ENCODE measurements at places on chromosomes 16 and 17.

DNA sequence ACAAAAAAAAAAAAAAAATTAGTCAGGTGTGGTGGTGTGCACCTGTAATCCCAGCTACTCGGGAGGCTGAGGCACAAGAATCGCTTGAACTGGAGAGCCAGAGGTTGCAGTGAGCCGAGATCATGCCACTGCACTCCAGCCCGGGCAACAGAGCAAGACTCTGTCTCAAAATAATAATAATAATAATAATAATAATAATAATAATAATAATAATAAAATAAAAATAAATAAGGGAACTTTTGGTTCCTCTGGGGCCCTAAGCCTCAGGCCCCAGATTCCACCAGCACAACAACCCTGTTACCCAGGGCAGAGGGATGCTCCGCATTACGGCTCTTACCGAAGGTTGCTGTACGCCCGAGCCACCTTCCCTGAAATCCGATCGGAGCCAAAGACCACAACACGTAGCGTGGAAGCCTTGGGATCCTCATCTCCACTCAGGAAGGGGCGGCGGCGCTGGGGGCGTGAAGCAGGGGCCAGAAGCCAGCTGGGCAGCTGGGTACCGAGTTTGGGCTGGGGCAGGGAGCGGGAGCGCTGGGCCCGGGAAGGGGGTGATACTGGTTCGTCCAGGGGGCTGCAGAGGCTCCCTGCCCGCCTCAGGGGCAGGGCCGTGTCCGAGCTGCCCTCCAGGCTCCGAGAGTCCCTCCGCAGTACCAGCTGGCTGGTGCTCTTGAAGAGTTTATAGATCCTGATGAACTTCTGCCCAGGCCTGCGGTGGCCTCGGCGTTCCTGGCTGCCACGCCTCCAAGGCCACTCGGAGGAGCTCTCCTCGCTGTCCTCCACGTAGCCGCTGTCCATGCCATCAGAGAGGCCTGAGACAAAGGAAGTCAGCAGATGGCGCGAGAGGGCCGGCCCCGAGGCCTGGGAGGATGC lies 20.6 kb upstream of the PIK3R6 start:
- no peak for DNase-seq

- DNase-seq: no peak
Measured at GRCh38 chr16:12421688-12422087, 382.0 kb downstream of the CPPED1 start.

GRCh38 chr16:11076259-11077018 lies 132.1 kb downstream of the CLEC16A start:
- peak; percentile 36 for DNase-seq

- no peak for DNase-seq
Measured at GRCh38 chr17:59669944-59670343, 37.3 kb downstream of the PTRH2 start.

DNA sequence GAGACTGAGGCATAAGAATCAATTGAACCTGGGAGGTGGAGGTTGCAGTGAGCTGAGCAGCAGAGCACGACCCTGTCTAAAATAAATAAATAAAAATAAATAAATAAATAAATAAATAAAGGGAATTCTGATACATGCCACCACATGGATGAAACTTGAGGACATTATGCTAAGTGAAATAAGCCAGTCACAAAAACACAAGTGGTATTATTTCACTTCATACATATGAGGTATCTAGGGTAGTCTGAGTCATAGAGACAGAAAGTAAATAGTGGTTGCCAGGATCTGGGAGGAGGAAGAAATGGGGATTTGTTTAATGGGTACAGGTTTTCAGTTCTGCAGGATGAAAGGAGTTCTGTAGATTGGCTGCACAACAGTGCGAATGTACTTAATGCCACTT lies 16.3 kb downstream of the PIPOX start:
- DNase-seq: no peak

DNA sequence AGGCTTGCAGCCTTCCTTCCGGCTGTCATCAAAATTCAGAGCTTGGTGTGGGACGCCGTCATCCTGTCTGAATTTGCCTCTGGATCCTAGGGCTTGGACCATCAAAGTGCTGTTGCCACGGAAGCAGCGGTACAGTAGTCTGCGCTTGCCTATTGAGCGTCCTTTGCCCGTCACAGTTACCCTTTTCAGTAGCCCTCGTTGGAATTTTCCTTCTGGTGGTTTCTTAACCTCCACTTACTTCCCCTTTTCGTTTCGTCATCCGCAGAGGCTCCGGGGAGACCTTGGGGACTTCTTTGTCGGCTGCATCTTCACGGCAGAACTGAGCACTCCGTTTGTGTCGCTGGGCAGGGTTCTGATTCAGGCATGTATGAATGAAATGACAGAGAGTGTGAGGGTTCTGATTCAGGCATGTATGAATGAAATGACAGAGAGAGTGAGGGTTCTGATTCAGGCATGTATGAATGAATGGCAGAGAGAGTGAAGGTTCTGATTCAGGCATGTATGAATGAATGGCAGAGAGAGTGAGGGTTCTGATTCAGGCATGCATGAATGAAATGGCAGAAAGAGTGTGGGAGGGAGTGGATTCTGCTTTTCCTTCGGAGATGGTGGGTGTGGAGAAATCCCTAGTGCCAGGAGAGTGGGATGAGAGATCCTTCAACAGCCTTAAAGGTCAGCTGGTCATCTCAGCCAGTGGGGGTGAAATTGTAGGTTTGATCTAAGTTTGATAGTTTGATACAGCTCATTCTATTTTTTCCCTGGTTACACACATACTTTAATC lies 8.0 kb downstream of the TLCD3A start:
- peak; percentile 11 for DNase-seq

- no peak for DNase-seq
Measured at GRCh38 chr17:30074254-30074653, 42.4 kb upstream of the NSRP1 start.

DNA sequence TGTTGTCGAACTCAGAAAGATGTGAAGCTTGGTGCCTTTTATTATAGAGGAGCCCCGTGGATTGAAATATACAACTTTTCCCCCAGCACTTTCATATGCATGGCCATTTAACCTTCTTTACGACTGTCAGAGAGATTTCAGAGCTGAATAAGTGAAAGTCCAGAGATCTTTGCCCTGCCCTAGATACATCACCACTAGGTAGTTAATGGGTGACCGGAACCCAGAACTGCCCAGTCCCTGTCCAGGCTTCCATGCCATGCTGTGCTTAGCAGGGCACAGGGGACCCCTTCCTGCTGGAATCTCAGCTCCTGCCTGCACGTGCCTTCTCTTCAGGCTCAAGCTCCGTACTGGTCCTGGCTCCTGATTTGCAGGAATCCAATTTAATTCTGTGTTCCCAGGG lies 32.2 kb downstream of the SRL start:
- no peak for DNase-seq

DNA sequence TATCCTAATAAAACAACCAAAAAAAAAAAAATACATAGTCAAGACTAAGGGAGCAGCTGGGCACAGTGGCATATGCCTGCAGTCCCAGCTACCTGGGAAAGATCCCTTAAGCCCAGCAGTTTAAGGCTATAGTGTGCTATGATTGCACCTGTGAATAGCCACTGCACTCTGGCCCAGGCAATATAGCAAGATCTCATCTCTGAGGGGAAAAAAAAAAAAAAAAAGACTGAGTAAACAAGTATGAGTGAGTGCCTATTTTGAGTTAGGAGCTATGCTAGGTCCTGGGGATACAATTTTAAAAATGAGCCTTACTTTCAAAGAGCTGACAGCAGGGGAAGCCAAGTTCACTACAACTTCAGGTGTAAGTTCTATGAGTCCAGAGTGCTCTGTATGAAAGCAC lies 55.4 kb downstream of the GRB2 start:
- no peak for DNase-seq

DNA sequence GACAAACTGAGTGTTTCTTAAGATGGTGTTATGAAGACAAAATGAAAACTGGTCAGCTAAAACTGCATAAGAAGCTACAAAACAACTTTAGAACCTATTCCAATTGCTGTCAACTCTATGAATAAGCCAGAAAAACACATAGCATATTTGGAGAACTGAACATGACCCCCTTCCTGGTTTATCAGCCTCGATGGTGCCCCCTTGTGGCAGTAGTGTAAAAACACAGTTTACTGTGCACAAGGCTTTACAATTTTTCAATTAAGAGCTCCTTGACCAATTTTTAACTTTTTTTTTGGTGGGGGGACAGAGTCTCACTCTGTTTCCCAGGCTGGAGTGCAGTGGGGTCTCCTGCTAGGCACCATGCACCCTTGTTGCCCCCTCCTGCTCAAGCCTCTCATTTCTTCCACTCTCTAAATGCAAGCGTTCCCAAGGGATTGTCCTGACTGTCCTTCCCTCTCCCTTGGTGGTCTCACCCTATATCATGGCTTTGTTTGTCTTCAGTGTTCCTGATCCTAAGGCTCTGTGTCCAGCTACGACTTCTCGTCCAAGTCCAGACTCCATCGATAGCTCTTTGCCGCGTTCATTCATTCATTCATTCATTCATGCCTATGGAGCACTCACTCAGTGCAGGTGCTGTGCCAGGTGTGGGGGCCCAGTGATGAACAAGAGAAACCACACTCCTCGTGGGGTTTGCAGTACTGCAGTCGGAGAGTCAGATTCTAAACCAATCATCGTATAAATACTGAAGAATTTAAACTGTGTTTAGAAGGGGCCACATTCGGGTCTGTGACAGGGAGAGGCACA lies 7.5 kb downstream of the EIF1 start:
- peak; percentile 57 for DNase-seq

GRCh38 chr17:27595208-27595607 lies 35.8 kb upstream of the LGALS9 start:
- no peak for DNase-seq

DNA sequence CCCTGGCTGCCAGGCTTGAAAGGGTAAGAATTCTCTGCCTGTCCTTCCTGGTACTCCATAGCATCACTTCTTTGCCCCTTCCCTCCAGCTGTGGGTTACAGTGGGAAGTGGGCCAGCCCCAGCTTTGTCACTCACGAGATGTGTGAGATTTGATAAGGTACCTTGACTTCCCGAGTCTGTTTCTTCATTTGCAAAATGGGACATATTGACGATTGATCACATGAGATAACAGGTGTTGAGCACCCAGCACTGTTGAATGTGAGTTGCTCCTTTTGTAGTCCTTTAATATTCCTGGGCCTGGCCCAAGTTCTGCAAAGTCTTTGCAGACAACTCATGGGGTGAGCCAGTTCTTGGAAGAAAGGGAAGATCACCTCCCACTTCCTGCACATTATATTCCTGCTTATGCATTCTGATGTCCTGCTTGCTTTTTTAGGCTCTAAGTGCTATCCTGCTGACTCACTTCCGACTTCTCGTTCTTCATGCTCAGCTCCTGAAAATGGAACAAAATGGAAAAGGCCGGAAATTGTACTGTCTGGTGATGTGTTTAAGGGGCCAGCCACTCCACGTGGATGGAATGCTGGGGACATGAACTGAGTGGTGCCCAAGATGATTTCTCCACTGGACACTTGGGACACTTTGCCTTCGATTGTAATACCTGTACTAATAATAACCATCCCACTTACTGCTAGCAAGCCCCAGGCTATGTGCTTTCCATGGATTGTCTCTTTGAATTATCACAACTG lies 8.3 kb upstream of the NLK start:
- DNase-seq: no peak

- DNase-seq: no peak
Measured at GRCh38 chr17:69597898-69598692, 183.6 kb downstream of the MAP2K6 start.

GRCh38 chr17:64491994-64492393 lies 4.9 kb downstream of the POLG2 start:
- no peak for DNase-seq

GRCh38 chr17:81419319-81419885 lies 24.1 kb downstream of the BAHCC1 start:
- no peak for DNase-seq

DNA sequence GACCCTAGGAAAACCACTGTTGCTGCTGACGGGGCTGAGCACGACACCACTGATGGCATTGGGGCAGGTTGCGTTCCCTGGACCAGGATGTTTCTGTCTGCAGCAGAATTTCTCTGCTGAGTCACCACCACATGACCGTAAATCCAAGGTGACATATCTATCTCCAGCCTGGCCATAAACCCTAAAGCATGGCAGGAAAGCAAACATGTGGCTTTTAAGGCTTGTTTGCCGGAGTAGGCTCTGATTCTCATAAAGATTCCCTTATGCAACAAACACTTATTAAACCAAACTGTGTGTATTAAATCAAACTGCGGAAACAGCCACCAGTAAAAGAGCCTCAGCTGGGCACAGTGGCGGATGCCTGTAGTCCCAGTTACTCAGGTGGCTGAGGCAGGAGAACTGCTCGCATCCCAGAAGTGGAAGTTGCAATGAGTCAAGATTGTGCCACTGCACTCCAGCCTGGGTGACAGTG lies 17.3 kb downstream of the MPHOSPH6 start:
- no peak for DNase-seq

DNA sequence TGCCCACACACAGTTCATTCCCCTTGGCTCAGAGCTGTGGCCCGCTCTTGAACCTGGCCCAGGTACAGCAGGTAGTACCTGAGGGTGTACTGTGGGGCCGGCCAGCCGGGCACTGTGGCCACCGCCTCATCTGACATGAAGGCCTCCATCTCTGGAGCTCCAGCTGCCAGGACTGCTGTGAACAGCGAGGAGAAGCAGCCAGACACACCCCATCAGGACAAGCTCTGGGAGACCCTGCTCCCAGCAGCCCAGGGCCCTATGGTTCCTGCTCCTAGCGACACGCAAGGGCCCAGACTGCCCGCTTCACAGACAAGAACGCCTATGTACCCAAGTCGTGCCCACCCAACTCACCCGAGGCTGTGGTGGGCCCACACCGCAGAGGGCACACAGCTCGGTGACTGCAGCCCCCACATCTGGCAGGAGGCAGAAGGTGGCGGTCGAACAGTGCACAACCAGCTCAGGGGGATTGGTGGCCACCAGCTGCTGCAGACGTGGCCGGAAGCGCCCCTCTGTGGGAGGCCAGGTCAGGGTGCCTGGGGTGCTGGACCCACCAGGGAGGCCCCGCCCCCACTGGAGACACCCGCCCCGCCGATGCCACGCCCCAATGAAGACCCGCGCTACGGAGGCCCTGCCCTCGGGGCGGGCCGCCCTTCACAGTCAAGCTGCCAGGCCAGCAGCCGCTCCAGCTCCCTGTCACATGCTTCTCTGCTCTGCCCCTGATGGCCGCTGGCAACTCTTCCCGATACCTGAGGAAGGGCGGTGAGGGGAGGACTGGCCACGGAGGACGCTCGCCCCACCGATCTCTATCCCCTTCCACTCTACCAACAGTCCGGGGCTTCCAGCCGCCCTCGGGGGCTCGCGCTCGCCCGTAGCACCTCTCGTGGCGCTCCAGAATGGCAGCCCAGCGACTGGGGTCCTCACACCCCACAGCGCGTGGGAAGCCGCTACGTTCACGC lies 1.1 kb upstream of the STUB1 start:
- peak; percentile 40 for DNase-seq

GRCh38 chr17:74020522-74020921 lies 183.0 kb upstream of the RPL38 start:
- DNase-seq: no peak

- DNase-seq: no peak
Measured at GRCh38 chr17:4247971-4248388, 15.8 kb downstream of the ANKFY1 start.

- no peak for DNase-seq
Measured at GRCh38 chr17:6856051-6856450, 24.5 kb upstream of the TEKT1 start.

GRCh38 chr17:42918902-42919521 lies 18.4 kb downstream of the G6PC1 start:
- DNase-seq: no peak

All from activated T-helper 1 cell treated with anti-CD3 and anti-CD28 coated beads, Interleukin-12 subunit alpha, Interleukin-12 subunit beta, Interleukin-2, Interleukin-4 antibody, amounts not matched to agents 30 ng/mL and 10 ng/mL and 1 ng/mL, durations not matched to agents 14 hours and 24 hours and 36 hours (primary cell).